ENCODE measurements at places on chromosomes 6 and 20.

DNA sequence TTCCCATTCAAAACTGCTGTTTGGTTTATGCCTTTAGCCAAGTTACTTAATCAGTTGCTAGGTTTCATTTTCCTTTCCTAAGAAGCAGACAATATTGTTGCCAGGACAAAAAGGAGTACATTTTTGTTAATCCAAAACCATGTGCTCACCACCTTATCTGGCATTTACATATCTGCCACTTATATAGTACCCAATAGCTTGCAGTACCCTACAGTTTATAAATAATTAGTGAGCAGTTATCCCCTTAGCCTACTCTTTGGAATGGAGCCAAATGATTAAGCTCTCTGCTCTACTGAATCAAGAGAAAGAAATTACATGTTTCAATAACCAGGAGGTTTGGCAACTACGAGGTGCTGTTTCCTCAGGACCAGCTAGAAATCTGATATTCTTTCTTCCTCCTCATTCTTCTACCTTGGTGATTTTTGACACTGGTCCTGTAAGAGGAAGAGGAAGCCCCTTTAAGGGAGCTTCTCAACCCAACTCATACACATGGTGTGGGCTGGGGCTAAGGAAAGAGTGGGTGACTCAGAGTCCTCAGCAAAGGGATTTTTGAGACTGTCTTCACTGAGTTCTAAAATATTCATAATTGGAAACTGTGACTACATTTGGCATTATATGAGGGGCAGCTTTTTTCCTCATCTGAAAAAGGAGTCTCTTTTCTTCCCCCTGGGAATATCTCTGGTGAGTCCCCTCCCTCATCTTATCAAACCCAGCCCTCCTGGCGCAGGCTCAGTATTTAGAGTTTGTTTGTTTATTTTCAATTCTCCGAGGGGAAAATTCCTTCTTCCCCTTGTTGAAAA, 1.5 kb downstream of the ZNFX1 start:
- peak; percentile 49 for DNase-seq

DNA sequence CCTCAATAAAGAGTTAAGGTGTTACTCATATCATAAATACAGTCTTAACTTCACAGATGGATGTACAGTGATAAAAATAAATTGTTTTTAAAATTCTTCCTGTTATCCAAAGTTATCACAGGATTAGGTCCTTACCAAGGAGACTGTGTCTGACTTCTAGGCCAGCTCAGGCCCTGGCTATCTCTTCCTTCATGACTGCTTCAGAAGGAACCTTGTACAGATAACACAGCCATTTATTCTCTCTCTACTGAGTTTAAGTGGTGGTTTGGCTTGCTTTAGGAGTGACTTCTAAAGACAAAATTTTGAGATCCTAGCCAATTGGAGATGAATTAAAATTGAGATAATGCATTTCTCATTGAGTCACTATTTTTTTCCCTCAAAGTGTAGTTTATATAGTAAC, 40.8 kb upstream of the RNF182 start:
- no peak for DNase-seq

DNA sequence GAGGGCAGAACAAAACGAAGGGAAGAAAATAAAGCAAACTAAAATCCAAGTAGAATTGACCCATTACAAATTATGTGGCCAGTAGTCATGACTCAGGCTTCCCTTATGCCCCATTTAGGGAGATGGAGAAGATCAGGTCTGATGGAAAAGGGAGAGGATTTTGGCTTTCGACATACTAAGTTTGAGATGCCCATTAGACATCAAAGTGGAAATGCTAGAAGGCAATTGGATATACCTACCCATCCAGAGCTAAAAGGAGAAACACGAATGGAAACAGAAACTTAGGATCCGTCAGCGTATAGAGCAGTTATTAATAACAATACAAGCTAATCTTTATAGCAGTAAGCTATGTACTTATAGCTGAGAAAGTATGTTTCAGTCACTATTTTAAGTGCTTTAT, 4.8 kb downstream of the TRPC4AP start:
- DNase-seq = no peak

DNA sequence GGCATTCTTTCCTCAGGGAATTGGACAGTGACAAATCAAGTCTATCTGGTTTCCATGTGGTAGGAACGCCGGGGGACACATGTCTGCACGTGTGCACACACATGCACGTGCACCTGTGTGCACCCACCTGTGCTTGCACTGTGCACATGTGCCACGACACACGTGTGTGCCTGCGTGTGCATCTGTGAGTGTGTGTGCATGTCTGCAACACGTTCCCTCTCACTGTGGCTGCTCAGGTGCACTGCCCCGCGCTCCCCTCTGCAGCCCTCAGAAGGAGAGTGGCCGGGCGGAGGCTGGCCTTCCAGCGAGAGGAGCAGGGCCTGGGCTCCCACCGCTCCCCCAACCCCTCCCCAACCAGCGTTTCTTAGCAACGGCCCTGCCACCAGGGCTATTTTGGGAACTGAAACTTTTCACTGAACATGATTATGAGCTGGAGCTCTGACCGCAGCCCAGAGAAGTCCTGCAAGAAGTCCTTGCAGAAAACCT, 147.8 kb downstream of the PHACTR3 start:
- no peak for DNase-seq

- DNase-seq = no peak
Measured at GRCh38 chr20:8356806-8357205, 224.7 kb downstream of the PLCB1 start.

DNA sequence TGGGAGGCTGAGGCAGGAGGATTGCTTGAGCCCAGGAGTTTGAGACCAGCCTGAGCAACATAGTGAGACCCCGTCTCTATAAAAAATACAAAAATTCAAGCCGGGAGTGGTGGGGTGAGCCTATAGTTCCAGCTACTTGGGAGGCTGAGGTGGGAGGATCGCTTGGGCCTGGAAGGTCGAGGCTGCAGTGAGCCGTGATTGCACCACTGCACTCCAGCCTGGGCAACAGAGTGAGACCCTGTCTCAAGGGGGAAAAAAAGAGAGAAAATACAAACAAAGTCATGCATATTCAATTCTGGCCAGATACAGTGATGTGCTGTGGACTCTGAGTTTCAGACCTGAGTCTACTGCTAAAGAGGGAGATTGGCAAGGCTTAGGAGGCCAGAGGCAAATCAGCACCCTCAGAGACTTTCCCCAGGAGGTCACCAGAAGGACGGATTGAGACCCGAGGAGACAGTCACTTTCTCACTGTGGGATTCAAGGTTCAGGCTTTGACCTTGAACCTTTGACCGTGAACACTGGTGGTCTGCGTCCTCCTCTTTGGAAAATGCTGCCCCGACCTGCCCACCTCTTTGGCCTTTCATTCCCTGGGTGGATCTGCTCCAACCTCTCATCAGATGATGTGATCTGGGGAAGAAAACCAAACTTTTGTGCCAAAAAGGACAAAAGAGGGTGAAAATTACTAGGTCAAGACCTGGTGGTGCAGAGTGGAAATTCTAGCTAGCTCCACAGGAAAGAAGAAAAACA, 31.2 kb downstream of the TGM2 start:
- no peak for DNase-seq

DNA sequence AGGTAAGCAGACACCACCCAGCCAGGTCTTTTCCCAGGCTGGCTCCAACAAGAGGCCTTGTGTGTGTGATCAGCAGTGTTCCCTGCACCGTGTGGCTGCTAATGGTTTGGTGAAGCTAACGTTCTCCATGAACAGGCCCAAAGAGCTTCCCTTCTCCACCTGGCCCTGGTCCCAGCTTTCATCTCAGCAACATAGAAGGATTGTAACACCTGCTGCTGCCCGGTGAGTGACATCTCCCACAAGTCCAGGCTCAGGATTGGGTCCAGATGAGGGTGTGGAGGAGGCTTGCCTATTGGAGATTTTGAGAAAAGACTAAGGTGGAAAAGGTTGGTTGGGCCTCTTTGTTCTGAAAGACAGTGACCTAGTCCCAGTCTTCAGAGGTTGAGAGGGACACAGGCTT, 89.6 kb downstream of the TMEM242 start:
- no peak for DNase-seq

DNA sequence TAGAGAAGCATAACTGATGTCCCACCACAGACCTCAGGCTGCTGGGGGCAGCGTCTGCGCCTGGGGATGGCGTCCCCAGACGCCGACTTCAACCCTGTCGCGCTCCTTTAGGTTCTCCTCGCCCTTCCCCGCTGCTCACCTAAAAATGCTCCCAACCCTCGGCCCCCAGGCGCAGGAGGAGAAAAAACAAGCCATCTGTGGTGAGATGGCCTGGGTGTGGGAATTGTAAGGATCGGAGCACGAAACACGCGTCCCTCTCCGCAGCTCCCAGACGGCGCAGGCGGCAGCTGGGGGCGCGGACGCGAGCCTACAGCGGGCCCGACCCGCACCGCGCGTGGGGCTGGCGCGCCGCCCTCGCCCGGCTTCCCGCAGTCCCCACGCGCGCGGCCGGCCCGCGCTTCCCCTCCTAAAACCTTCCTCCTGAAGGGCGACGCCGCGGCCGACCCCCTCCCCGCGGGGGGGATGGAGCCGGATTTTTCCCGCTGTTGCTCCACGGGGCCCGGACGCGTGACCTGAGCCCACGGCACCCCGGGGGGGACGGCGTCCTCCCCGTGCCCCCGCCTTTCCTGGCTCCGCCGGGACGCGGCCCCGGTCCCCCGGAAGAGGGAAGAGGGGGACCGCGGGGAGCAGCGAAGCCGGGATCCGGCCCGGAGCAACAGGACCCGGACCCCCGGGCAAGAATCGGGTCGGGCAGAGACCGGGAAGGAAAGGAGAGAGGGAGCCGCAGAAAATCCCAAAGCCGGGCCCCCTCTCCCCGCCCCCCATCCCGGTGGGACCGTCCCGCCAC, 611 bp downstream of the EPB41L2 start:
- no peak for DNase-seq

GRCh38 chr6:4924661-4925271, 79.1 kb downstream of the RPP40 start:
- DNase-seq = no peak

- no peak for DNase-seq
Measured at GRCh38 chr6:148629181-148629580, 117.6 kb upstream of the UST start.

All from activated CD4-positive, alpha-beta T cell treated with anti-CD3 and anti-CD28 coated beads, Interleukin-2, amount 50 U/mL, for 4 hours (primary cell).